H1 (cell line): ENCODE measurements at places on chromosomes 6 and 20. TPM values are rescaled to one million over a fixed set of nuclear protein-coding genes. Genes with fewer than 3 reads are reported as not detected.

DNA sequence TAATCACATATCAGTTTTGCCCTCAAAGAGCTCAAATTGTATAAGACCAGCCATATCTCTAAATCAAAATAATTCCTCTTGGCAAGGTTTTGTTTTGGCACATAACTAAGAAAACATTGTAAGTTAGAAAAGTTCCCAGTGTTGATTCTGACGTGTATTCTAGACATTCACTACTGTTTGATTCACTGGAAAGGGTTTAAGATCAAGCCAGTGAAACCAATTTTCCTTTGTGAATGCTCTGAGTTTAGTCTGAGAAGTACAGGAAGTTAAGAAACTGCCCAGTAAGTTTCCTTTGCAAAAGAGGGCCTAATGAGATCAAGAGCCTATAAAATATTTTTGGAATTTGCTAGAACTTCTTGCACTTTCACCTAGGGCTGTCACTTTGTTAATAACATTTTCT lies 143.0 kb downstream of the FNDC1 start:
- no peak for DNase-seq
- no peaks in the 10 kb centered on the region for H3K27me3 ChIP-seq
- H3K36me3 ChIP-seq, result no peaks in the 10 kb centered on the region
- H3K27ac ChIP-seq, result no peak overlapping the region
- no peaks in the 10 kb centered on the region for H3K4me1 ChIP-seq

ENPP4 gene
- 4.2 and 4.4 TPM in 2 replicates for total RNA-seq

TCP11 gene
- not detected in 2 replicates for total RNA-seq

GRCh38 chr6:84514089-84514971 lies 250.1 kb downstream of the TBX18 start:
- DNase-seq, result no peak
- no peak overlapping the region for H3K4me3 ChIP-seq
- no peaks in the 10 kb centered on the region for H3K27me3 ChIP-seq
- no peak overlapping the region for H3K27ac ChIP-seq

DNA sequence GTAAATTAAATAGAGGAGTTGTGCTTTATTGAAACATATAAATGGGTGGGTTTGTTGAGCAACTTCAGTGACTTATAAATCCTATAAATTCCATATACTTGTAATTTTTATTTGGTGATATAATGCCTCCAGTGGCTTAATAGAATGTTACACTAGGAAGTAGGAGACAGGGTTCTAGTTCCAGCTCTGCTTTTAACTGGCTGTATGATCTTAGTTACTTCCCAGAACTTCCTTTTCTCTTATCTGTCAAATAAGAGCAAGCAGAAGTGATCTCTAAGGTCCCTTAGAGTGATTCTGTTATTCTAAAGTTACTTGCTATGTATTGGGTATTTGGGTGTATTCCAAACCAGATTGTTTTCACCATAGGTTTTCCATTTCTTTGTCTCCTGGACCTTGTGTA lies 10.2 kb downstream of the ZSCAN23 start:
- no peaks in the 10 kb centered on the region for H3K27me3 ChIP-seq
- H3K36me3 ChIP-seq, result peaks cover 3% of the 10 kb centered on the region; the same call in 1 of the 2 replicates
- H3K4me3 ChIP-seq, result no peak overlapping the region
- no peak overlapping the region for H3K27ac ChIP-seq
- no peak for DNase-seq
